SK-N-SH (cell line): ENCODE measurements at places on chromosomes 5 and 9.
A peak's percentile ranks its signal among the peaks of the same experiment; 100 is the strongest.

DNA sequence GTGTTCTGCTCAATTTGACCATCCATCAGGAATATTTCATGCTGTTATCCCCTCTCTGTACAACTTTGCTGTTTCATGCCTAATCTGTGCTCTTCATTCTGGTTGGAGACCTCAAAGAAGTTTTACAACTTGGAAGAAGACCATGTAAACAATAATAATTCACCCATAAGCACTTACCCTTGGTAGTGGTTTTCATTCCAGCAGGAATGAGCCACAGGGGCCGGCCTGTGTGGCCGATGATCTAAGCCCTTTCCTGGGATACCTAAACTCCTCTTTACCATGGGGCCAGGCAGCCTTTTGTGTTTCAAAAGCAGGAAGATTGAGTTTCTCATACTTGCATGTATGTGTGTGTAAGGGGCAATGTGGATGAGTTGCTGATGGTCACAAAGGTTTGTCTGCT is 165.0 kb downstream of the FGF1 start:
- no peak for DNase-seq

- no peak for DNase-seq
Observed at GRCh38 chr9:94173632-94174031, 85.5 kb upstream of the ZNF169 start.

DNA sequence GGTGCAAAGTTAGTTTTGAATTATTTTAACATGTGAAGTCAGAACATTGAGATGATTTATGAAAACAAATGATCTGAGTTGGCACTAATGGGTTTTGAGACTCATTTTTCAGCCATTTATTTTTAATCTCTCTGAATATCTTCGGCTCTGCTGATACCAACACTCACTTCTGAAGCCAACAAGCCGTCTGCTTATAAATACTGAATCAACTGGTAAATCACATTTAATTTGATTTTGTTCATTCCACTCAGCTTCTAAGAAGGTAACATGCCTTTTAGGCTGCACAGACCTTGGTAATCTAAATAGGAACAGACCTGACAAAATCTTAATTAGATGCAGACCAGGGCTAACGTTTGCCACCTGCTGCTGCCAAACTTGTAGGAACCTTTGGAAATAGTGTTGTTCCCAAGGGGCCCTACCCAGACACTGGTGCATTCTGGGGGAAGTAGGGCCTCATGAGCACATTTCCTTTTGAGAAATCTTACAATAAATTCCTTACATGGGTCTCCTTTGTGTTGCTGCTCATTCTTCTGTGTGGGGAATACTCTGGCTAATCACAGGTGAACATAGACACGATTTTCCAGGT is 182.2 kb downstream of the KCTD16 start:
- DNase-seq: peak; percentile 31

DNA sequence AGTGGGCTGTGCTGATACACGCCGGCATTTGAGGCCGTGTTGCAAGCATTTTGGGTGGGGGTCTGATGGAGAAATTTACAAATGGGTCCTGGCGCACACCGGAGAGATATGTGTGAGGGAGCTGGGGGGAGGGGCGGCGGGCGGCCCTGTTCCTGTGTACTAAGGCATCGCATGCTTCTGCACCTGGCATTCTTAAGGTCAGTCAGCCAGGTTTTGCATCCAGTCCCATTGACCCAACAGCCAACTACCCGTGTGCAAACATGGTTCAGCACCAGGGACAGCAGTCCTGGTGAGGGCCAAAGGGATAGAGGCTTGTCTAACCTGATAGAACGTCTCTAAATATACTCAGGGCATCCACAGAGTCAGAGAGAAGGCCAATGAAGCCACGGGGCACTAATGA is 839 bp downstream of the GABRG2 start:
- DNase-seq: peak; percentile 1

DNA sequence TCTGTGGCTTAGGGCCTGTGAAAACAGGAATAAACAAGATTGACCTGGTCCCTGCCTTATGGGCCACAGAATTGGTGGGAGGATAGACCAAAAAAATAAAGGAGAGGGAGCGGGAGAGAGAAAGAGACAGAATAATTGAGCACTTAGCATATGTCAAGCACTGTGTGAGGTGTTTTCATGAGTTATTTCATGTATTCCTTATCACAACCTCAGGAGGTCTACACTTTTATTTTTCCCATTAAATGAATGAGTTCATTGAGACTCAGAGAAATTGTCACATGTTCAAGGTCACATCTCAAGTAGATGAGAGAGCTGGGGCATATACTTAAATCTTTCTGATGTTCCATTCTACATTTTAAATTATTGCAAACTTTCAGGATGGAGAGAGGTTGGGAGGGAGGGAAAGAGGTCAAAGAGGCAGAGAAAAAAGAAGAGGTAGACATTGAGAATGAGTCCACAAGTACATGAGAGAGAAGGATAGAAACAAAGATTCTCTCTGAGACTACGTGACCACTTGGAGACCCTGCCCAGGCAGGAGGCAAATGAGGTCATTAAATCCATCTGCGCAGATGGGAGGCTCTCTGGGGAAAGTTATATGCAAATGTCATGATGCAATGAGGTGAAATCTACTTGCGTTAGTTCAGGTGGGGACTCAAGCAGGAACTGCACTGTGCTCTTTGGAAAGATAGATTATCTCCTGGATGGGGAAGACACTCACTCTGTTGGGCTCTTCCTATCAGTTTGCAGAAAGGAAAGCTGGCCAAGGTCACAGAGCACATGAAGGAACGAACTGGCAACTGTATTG is 241.5 kb downstream of the PAPPA start:
- no peak for DNase-seq

GRCh38 chr9:72721067-72721466 is 199.7 kb downstream of the TMC1 start:
- DNase-seq: no peak

GRCh38 chr5:6496636-6497035 is 48.0 kb downstream of the UBE2QL1 start:
- DNase-seq: no peak
